EH (cell line): ENCODE measurements at places on chromosomes 5 and 9.

DNA sequence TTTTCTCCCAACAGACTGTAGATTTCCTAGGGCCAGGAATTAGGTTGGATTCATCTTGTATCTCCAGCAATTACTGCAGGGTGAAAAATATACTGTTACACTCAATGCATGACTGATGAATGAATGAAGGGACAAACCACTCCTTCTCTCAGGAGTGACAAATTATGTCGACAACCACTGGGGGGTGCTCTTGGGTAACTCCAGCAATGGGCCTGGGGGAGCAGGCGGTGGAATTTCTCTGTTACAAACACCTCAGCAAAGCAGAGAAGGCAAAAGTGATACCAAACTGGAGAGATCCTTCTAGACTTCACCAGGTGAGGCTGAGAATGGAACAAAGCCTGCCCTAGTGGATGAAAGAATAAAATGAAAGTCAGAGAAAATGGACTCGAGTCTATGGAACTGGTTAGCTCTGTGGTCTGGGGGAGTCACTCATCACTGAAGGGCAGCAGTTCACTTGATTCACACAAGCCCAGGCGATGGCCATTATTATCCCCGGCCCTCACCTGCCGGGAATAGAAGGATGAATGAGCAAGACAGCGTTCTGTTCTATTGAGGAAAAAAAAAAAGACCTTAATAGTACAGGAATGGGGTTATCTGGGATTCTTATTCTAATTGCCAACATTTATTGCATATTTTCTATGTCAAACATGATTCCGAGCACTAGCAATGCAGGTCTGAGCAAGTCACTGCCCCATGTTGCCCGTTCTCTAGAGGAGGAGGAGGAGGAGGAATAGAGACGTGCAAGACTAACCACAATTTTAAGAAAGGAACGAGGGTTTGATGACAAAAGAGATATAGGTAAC lies 341.1 kb downstream of the ASTN2 start:
- peak; percentile 45 for DNase-seq

GRCh38 chr9:124784509-124784908 lies 7.6 kb downstream of the OLFML2A start:
- peak; percentile 86 for DNase-seq

GRCh38 chr9:134396258-134396742 lies 70.0 kb downstream of the RXRA start:
- DNase-seq, result no peak

GRCh38 chr9:114097613-114098020 lies 1.5 kb downstream of the KIF12 start:
- peak; percentile 24 for DNase-seq

- DNase-seq, result no peak
Measured at GRCh38 chr5:179242676-179243075, 102.6 kb downstream of the ADAMTS2 start.

DNA sequence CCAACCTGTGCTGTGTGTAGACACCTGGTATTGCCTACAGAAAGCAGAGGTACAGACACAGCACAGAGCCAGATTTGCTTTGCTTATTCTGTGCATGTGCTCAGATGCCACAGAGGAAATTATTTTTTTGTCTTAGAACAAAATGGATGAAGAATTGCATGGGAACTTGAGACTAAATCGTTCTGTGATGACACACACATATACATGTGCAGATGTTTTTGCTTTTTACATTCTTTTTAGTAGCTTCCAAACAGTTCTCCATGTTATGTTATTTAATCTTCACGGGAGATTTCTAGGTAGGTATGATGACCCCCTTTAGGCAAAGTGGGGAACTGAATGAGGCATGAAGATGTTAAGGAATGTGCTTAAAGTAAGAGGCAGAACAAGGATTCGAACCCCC lies 221.5 kb upstream of the PANK3 start:
- peak; percentile 10 for DNase-seq

DNA sequence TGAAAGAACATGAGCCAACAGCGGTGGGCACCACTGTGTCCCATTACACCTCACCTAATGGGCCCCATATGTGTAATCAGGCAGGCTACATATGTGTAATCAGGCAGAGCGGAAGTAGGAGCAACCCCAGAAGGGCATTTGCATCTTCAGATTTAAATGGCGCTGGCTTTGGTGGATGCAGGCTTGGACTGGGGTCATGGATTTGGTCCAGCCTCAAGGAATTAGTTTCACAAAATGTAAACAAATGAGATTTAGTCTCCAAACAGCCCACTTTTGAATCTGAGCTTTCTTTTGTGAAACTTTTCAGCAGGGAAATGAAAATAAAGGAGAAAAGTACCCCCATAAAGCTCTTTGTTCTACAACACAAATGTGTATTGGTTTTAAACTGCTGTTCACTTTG lies 161.3 kb downstream of the LPAR1 start:
- no peak for DNase-seq

DNA sequence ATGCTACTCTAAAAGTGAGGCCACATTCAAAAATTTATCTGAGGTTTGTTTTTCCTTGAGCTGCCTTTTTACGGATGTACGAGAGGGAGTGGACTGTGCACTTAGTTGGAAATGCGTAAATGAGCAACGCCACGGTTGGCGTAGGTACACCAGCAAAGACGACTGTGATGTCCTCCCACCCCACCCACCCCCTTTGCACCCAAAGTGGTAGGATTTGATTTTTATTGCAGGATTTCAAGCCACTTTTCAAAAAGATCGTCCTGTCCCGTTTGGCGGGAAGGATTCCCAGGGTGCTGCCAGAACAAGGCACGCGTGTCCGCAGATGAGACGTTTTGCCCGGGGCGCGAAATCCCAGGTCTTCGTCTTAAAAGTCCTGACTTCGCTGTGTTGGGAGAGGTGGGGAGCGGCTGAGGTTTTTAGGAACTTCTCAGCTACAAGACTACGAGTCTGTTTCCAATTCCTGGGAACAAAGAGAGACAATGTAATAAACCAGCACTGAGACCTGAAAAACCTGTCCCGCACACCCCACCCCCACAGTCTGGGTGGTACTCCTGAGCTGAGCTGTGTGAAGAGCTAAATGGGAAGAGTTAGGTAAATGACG lies 1.0 kb upstream of the TLE1 start:
- DNase-seq, result no peak

- peak; percentile 30 for DNase-seq
Measured at GRCh38 chr5:141494761-141495452, 6.0 kb downstream of the PCDHGC5 start.

DNA sequence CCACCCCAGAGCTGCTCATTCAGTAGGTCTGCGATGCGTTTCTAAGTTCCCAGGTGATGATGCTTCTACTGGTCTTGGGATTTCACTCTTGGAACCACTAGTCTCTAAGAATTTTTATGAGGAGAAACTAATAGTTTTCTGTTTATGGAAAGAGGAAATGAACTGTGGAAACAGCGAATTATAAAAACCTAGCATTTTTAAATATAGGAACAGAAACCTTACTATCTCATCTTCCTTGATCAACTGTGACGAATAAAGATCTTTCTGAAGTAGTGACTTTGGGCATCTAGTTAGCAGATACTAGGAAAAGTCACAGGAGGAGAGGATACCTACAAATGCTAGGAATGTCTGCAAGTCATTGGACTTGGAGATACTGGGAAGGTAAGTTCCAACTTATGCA lies 376.8 kb upstream of the RFX3 start:
- no peak for DNase-seq

- peak; percentile 99 for DNase-seq
Measured at GRCh38 chr9:112050544-112051475, 124.3 kb downstream of the SUSD1 start.

- no peak for DNase-seq
Measured at GRCh38 chr5:141574122-141574510, 44.7 kb downstream of the DIAPH1 start.

DNA sequence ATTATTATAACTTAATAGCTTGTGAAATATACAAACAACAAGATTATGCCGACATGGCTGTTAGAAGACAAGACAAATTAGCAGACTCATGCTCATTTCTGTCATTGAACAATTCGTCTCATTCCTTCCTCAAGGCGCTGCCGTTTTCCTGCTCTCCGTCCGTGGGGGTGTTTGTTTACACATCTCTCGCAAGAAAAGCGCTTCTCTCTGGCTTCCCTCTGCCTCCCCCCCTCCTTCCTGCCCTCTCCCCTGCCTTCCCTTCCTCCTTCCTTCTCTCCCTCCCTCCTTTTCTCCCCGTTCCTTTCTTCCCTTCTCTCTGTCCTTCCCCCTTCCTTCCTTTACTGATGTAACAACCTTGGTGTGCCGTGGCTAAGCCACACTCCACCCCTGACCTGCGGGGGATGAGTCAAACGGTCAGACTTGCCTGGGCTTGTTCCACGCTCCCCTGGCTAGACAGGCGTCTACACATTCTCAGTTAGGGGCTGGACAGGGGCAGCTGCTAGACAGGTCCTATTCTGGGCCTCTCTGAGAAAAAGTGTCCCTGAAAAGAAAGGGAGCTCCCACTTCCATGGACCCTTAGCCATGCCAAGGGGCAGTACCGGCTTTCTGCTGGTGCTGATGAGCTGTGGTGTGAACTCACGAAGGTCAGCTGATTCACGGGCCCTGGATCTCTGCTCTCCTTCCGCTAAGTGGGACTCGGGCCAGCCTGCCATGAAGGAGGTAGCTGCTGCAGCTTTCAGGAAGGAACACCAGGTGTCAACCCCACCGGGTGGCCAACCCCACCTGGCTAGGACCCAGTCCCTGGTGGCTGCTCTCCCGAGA lies 32.0 kb upstream of the SPTLC1 start:
- peak; percentile 94 for DNase-seq

DNA sequence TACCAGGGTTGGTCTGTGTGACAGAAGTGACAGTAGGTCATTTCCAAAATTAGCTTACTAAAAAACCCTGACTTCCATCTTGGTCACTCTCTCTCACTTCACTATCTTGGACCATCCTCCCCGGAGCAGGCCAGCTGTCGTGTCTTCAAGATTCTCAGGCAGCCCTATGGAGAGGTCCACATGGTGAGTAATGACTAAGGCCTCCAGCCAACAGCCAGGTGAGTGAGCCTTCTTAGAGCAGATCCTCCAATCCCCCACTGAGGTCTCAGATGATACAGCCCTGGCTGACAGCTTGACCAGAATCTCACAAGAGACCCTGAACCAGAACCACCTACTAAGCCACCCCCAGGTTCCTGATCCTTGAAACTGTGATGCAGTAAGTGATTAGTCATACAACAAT lies 92.0 kb downstream of the DCP2 start:
- DNase-seq, result no peak

DNA sequence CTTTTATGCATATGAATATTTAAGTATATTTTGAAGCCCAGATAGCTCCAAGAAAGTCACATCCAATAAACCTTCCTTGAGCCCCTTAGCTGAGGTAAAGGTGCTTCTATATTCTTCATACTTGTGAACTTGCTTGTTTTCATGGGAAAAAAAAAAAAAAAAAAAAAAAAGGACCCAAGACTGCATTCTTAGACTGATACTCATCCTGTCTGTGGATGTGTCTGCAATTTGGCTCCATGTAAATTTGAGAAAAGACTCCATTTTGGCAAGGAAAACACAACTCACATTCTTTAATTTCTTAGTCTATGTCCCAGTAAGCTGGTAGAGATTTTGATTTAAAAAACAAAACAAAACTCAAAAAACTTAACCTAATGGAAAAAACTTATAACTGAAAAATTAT lies 238.3 kb downstream of the FBXL17 start:
- DNase-seq, result peak; percentile 75

DNA sequence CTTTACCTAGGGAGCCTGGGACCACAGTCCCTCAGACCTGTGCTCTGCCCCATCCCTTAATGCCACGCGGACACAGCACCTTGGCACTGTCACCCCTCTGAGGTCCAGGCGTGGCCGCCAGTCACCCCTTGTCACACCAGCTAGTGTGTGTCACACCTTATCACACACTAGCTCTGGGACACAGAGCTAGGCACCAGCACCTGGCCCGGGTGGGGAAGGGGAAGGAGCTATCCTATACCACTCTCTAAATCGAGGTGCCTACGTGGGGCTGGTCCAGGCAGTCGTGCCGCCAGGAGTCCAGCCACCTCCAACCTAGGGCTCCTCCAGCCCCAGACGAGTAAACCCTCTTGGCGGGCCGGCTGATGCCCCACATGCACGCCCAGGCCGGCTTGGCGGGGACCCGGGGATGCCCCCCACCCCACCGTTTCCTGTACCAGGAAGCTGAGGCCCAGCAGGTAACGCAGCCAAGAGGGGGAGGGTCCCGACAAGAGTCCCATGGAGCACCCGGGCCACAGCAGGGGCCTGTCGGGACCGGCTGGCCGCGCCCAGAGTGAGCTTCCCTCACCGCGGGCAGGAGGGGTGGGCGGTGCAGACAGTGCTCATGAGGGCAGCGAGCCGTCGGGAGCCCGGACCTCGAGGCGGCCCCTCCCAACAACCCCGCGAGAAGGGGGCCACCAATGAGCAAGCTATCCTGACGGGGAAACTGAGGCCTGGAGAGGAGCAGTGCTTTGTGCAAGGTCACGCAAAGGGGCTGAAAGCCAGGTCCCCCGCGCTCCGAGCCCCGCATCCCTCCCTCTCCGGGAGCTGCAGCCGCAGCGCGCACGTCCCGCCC lies 550 bp downstream of the CORO2A start:
- no peak for DNase-seq

- DNase-seq, result no peak
Measured at GRCh38 chr9:105700668-105701067, 6.3 kb downstream of the TMEM38B start.

GRCh38 chr5:61701877-61702602 lies 370.0 kb downstream of the ZSWIM6 start:
- no peak for DNase-seq

- DNase-seq, result no peak
Measured at GRCh38 chr5:61730866-61731265, 398.8 kb downstream of the ZSWIM6 start.

DNA sequence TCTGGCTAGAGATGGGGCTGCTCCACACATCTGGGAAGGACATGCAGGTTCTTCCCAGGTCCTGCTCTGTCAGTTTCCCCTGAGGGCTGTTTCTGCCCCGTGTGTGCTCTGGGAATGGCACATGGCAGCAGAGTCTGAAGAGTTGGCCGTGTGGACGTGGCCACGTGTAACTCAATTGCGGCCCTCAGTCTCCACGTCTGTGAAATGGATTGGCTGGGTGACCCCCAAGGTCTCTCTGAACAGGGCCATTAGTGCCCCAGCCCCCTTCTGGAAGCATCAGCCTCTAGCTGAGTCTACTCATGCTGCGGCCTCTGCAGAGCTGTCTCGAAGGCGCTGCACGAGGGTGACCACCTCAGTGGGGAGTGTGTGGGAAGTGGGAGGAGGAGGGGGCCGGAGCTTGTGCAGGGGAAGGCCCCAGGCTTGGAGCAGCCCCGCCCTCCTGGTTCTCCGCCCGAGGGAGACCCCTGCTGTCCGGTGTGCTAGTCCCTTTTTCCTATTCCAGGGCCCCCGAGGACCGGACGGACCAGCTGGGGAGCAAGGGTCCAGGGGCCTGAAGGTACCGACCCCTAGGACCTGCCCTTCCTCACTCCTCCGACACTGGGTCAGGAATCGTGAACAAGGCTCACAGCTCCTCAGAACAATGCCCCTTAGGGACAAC lies 58.9 kb upstream of the ORM1 start:
- peak; percentile 35 for DNase-seq

DNA sequence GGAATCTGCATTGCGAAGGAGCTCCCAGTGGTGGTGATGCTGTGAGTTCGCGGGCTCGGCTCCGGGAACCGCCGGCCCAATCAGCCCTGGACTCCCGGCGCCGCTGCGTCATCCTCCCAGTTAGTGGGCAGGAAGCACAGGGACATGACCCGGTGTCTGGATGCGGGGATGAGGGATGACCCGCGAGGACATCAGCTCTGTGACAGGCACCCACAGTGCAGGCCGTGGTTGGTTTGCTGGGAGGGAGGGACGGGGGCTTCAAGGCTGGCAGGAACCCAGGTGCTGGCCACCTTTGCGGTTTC lies 996 bp downstream of the NXNL2 start:
- DNase-seq, result peak; percentile 71

- DNase-seq, result no peak
Measured at GRCh38 chr9:29685531-29685930, 2112.2 kb upstream of the C9orf72 start.

- no peak for DNase-seq
Measured at GRCh38 chr9:131738293-131739132, 1.4 kb downstream of the RAPGEF1 start.

- DNase-seq, result no peak
Measured at GRCh38 chr9:91611582-91611981, 187.9 kb upstream of the NFIL3 start.
